Activated gamma-delta T cell (primary cell): ENCODE measurements at places on chromosomes 11 and 22.

- DNase-seq = no peak
Observed at GRCh38 chr11:9905960-9906791, 242.3 kb downstream of the SWAP70 start.

DNA sequence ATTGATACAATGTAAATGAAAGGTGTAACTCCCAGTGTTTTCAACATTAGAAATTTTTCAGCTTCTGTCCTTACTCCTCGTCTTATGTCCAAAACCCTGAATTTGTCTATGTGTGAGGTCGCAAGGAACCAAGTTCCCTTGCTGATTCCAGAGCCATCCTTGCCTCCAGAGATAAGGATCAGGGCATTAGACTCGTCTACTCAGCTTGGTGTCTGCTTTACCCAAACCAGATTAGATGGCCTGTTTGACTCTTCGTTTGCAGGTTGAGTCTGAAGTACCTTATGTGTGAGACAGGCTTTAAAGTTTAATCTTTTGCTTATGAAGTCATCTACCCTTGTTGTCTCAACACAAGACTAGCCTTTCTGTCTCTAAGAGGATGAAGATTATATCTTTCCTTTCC is 55.6 kb downstream of the SPECC1L start:
- no peak for DNase-seq

GRCh38 chr22:45199723-45200122 is 36.0 kb downstream of the NUP50 start:
- DNase-seq = no peak

GRCh38 chr22:20436307-20436767 is 1.3 kb downstream of the SCARF2 start:
- DNase-seq = no peak

- DNase-seq = no peak
Observed at GRCh38 chr11:76682106-76682505, 11.6 kb upstream of the LRRC32 start.

GRCh38 chr11:35529971-35530495 is 4.6 kb upstream of the PAMR1 start:
- DNase-seq = no peak

DNA sequence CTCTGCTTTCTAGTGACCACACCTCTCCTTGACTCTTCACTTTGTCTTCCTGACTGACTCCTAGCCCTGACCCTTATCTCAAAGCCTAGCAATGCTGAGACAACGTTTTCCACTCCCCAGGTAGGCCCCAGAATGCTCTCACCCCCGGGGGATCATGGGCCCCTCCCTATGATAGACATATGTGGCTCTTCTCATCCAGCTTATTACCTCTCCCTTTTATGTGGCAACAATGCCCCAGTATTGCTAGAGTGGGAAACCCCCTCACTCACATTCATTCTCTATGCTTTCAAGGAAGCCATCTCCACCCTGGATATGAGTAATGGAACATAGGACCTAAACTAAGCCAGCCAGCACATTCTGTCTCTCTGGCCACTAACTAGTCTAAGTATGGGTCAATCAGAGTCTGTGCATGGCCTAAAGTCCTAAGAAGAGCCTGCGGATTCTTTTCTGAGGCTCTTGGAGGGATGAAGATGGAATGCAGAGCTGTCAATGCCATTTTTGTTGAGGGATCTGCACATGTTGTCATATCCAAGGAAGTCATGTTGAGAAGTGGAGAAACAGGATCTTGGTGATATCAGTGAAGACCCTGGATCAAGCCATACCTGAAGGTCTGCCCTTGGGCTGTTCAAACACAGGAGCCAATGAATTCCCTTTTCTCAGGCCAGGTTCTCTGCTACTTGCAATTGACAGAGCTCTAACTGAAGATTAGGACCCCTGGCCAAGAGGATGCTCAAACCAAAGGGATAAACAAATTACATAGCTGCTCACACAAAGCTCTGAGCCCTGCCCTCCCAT is 79.8 kb upstream of the GRK3 start:
- no peak for DNase-seq

GRCh38 chr22:24687322-24687721 is 84.3 kb downstream of the GGT1 start:
- no peak for DNase-seq

DNA sequence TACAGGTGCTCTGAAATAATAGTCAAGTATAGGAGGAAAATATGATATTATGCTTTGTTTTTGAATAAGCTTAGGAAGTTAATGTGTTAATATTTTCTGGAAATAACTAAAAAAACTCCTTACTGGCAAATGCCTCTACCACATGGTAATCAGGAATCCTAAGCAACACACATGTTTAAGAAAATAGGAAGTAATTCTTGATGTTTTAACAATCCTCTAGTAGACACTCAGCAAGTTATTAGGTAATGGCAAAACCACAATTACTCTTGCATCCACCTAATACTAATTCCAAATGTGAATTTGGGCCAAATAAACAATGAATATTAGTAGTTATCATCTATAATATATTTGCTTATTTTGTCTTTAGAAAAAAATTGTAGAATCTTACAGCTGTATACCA is 53.6 kb downstream of the SLC35F2 start:
- no peak for DNase-seq

DNA sequence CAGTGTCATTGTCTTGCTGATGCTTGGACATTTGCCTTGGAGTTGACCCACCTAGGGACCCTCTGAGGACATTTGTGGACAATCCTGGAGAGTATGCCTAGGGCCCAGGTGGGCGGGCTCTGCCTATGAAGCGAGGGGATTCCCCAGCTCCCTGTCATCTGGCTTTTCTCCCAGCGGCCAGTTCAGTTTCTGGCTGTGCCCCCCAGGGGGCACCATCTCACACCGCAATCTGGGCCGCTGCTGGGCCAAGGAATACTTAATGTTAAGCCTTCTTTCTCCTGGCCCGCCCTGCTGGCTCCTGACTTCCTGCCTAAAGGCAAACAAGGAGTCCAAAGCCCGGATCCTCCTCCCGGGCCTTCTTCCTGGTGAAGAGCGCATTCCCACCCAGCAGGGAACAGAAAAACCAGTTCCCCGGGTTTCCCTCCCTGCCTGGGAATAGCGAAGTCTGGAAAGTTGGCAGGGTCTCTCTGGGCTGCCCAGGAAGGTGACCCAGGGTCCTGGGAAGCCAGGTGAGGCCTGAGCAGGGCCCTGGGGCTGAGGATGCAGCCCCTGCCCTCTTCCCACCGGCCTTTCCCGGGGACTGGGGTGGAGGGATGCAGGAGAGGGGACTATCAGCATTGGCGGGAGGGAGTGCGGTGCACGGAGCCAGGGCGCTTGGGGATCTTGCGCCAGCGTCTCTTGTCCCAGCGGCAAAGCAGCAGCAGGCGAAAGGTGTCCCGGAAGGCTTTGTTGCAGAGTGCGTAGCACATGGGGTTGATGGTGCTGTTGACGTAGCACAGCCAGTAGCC is 11.9 kb downstream of the CHRM1 start:
- no peak for DNase-seq

DNA sequence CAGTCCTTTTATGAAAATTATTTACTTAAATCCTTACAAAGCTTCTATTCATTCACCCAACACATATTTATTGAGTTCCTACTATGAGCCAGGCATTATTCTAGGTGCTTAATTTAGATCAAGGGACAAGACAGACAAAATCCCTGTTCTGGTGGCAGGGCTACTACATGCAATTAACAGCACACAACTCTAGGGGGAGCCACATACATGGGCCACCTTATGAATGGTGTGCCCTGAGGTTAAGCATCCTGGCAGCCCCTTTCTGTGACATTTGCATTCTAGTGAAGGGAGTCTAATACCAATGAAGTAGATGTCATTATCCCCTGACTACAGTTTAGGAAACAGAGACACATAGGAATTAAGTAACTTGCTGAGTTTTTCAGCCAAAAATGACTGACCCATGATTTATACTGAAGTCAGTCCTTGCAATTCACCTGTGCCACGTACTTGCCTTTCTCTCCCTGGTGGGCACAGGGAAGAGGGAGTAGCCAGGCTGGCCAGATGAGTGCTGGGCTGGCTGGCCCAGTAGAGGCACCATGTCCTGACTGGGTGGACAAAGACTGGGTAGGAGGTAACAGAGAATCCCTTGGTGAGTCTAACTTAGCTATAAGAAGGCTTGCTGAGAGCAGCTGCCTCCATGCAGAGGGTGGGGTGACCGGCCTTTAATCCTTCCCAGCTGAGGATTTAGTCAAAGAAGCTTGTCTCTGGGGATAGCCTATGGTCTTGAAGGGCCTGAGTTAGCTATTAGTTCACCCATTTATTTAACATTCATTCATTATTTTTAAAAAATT is 52.0 kb upstream of the ELF5 start:
- no peak for DNase-seq
